ENCODE measurements at places on chromosomes 16 and 17.
A peak's percentile ranks its signal among the peaks of the same experiment; 100 is the strongest.

DNA sequence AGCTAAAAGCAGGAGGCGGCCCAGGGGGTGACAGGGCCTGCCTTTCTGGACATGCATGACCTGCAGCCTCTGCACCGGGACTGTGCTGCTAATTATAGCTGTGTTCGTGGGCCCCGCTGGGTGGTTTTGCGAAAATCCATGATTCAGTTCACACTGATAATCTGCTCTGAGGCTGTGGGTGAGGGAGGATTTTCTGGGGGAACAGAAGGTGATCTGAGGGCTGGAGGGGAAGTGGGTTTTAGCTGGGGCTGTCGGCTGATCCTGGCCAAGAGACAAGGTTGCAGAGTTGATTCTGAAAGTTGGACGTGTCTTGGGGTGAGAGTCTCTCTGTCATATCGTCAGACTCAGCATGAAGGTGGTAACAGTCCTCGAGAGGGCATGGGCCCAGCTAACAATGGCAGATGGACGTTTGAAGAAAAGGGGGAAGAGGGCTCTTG lies 187.5 kb upstream of the ZNF469 start:
- no peak for DNase-seq

DNA sequence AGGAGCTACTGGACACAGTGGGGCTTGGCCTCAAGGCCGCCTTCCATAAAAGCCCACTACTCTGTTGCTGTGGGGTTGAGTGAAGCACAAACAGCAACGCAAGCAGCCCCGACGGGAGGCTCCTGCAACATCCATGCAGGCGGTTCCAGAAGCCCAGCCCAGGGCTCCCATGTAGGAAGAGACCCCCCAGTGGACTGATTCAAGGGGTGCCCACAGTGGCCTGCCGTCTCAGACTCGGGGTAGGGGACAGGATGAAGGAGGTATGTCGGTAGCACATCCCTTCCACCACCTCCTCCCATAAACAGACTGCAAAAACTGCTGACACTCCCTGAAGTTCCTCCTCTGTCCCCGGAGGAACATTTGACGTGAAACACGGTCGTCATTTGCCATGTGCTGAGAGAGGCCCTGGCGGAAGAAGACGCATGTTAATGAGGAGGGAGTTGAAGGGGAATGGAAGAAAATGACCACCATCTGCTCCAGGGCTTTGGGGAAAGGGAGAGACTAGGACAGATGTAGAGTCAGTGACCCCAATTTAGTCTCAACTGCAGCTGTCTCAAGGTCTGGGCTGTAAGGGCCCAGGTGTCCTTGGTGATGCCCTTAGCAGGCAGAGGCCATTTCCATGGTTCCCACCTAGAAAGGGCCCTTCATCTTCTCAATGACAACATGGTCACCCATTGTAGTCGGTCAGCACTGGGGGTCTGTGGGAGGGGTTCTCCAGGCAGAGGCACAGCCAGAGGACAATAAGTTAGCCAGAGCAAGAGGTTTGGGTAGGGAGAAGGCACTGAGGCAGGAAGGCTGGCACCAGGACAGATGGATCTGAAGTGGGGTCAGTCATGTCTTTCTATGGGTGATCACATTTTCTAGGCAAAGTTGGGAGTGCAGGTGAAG lies 200.6 kb downstream of the CPPED1 start:
- DNase-seq = no peak

DNA sequence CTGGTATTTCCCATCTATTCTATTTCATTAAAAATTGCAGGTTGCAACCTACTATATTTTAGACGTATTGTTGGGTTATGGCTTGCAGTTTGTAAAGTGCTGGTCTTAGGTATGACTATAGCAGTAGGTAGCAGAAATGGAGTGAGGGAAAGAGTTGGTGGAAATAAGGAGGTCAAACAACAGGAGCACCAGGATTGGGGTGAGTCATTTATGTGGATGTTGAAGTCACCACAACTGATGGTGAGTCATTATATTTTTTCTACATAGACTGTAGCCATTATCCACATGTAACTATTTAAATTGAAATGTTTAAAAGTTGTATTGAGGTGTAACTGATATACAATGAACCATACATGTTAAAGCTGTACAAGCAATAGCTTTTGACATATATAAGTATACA lies 25.0 kb upstream of the HS3ST3A1 start:
- DNase-seq = peak; percentile 81

DNA sequence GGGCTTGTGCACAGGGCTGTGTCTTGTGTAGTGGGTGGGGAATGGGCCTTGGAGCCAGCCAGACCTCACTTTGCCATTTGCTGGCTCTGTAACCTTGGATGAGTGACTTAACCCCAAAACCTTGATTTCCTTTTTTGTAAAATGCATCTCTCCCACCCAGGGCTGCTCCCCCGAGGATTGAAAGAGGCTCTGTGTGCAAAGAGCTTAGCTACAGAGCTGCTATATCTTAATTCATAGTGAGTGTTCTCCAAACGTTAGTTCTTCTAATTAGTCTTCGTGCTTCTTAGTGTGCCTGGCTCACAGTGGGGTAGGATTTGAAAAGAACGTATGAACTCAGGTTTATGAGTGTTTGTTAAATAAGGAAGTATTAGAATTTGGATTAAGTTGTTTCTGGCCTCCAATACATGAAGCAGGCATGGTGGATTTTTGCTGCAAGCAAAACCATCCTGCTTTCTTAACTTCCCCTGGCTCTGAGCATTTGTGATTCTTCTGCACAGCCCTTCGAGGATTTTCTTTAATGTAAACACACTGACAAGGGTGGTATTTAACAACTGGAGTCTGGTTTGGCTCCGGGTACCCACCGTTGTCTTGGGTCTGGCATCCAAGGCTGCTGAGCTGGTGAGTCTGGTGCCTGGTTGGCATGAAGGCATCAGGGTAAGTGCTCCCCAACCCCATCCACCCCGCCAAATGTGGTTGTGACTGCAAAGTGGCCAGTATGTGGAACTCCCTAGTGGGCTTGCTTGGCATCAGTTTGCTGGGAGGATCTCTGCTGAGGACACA lies 29.7 kb downstream of the KSR1 start:
- no peak for DNase-seq

- no peak for DNase-seq
Measured at GRCh38 chr16:13099822-13100221, 198.4 kb downstream of the SHISA9 start.

- DNase-seq = no peak
Measured at GRCh38 chr16:2458887-2459646, 842 bp upstream of the TEDC2 start.

DNA sequence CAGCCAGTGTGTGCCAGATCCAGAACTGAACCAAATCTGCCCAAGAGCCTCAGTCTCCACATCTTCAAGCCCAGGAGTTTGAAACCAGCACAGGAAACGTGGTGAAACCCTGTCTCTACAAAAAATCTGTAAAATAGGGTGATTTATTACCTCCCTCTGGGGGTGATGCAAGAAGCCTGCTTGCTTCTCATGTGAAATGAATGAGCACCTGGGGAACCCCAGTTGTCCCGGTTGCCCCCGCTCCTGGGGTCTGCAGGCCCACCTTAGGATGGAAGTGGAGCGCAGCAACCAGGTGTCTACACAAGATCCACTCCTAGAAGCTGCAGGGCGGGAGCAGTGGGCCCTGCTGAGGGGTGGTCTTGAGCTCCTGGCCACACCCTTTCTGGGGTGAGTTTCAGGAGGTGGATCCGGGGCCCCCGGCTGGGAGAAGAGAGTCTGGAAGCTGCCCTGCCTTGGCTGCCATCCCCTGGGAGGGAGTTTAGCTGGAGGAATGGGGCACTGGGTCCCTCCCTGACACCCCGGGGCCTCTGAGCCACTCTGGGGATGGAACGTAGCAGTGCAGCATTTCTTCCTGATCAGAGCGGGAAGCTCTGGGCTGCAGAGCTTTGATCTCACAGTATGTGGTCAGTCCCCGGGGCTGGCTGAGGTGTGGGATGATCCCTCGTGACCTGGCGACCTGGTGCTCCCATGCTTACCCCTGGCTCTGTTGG lies 117.8 kb downstream of the RAB11FIP4 start:
- no peak for DNase-seq

DNA sequence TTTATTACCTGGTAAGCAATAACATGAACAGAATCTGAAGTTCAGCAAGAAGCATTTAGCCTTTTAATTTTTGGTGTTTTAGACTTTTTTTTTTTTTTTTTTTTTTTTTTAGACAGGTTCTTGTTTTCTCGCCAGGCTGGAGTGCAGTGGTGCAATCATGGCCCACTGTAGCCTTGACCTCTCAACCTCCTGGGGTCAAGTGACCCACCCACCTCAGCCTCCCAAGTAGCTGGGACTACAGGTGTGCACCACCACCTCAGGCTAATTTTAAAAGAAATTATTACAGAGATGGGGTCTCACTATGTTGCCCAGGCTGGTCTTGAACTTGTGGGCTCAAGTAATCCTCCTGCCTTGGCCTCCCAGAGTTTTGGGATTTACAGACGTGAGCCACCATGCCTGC lies 173.0 kb upstream of the RBL2 start:
- DNase-seq = no peak

GRCh38 chr16:88441460-88441859 lies 11.6 kb upstream of the ZFPM1 start:
- no peak for DNase-seq

- DNase-seq = no peak
Measured at GRCh38 chr16:72415379-72415778, 243.4 kb upstream of the PMFBP1 start.

- DNase-seq = no peak
Measured at GRCh38 chr17:56796536-56796935, 37.2 kb downstream of the C17orf67 start.

DNA sequence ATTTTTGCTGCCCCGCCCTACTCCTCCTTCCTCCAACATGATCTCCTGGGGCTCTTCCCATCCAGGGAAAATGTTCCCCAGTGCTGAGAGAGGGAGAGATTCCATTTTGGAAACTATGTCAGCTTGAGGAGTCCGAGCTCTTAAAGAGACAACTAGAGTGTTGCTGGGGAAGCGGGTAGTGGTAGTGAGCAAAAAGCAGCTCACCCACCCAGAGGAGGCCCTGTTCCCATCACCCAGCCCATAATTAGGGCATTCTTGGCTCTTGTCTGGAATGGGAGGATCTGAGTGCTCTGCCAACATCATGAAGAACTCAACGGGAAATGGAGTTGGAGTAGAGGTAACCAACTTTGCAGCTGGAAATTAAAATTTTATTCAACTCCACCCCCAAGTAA lies 9.1 kb upstream of the MSL1 start:
- DNase-seq = no peak

DNA sequence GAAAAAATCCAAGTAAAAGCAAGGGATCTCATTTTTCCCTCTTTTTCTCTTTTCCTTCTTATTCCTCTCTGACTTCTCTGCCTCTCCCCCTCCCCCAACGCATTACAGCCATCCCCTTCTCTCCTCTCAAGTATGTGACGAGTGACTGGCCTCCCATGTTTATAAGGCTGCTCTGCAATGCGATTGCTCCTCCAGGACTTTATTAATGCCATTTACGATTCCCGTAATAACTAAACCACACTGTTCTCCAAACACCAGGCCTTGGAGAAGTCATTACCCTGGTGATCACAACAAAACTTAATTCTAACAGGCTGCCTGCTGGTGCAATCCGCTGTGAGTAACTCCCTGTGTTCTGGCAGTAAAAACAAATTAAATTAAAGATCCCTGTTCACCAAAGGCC lies 88.8 kb downstream of the HS3ST3B1 start:
- no peak for DNase-seq

DNA sequence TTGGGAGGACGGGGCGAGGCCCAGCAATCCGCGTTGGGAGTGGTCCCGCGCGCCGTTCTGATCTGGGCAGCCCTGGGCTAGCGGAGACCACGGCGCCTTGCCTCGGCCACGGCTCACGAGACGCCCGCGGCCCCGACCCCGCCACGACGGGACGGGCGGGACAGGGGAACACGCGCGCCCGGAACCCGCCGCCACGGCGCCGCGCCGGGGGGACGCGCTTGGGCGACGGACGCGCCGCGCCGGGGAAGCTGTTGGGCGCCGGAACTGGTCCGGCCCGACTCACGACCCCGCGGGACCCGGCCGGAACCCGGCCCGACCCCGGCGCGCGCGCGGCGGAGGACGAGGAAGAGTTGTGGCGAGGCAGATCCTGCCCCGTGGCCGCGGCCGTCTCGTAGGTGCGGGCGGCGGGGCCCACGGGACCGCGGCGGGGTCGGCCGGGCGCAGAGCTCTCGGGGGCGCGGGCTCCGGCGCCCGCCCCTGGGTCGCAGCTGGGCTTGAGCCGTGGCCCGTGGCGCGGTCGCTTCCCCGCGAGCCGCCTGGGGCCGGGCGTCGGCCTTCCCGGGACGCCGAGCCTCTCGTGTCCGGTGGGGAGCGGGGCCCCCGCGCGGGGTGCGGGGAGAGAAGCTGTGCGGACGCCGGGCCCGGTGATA lies at the start of gene ACSF3:
TSS of gene ACSF3 (plus strand) at position 251 of the 650 bp plus-strand sequence. CDS start 6,830 bp downstream, outside the sequence.
- DNase-seq = peak; percentile 56

- no peak for DNase-seq
Measured at GRCh38 chr16:53121043-53121620, 66.3 kb downstream of the CHD9 start.

GRCh38 chr17:32609085-32609484 lies 122.3 kb downstream of the CDK5R1 start:
- DNase-seq = peak; percentile 32

DNA sequence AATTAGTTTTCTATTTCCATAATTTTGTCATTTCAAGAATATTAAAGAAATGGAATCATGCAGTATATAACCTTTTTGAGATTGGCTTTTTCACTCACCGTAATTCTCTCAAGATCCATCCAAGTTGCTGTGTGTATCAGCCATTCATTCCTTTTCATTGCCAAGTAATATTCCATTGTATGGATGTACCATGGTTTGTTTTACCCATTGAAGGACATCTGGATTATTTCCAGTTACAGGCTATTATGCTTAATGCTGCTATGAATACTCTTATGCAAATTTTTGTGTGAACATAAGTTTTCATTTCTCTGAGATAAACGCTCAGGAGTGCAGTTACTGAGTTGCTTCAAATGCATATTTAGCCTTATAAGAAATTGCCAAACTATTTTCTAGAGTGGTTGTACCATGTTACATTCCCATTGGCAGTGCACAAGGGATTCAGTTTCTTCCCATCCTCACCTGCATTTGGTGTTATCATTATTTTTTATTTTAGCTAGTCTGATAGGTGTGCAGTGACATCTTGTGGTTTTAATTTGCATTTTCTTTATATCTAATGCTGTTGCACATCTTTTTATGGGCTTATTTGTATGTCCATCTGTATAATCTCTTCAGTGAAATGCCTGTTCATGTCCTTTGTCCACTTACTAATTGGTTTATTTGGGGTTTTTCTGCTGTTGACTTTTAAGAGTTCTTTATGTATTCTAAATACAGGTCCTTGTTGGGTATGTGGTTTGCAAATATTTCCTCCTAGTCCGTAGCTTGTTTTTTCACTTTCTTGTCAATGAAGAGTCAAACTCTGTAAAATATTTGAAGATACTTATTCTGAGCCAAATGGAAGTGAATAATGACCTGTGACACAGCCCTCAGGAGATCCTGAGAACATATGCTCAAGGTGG lies 32.7 kb downstream of the BMERB1 start:
- DNase-seq = no peak

DNA sequence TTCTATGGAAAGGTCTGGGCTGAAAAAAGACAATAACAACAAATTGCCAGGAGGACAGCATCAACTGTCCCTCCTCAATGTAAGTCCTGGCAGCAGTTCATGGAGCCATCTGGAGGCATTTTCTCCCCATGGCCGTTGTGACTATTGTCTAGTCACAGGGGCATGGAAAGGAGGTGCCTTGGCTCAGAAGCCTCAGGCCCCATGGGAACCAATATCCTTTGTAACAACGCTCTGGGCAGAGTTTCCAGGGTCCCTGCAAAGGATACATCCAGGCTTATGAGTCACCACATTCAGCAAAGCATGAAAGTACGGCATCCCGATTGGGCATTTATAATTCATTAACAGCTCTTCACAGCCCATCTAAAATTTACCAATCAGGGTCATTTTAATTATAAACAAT lies 85.2 kb downstream of the GLG1 start:
- DNase-seq = peak; percentile 71

GRCh38 chr17:71677439-71677838 lies 443.4 kb upstream of the SOX9 start:
- DNase-seq = peak; percentile 30

Measured in fibroblast of lung (primary cell).